Gastroesophageal sphincter (tissue), 4 donors: ENCODE measurements at places on chromosomes 5 and 9. TPM values are rescaled to one million over a fixed set of nuclear protein-coding genes. Genes with fewer than 3 reads are reported as not detected.

GRCh38 chr5:28516722-28517121, 1478.3 kb upstream of the CDH9 start:
- no peak for ATAC-seq

Gene APBA1
- total RNA-seq: 10.5 TPM

GRCh38 chr5:14301186-14301585, 158.0 kb downstream of the TRIO start:
- no peak for ATAC-seq

- no peak for ATAC-seq
Observed at GRCh38 chr5:1687301-1687970, 112.2 kb downstream of the MRPL36 start.

DNA sequence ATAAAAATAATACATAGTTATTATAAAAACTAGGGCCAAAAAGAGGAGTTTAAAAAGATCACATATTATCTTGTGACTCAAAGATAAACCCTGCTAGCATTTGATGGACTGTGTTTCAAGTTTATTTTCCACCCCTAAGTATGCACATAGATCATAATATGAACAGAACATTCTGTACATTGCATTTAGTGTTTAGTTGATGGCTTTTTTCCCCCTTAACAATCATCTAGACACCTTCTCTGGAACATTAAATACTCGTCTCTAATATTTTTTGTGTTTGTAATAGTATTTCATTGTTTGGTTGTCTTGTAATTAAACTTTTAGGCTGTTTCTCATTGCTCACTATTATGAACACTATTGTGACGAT, 10.5 kb downstream of the COL15A1 start:
- ATAC-seq: no peak

DNA sequence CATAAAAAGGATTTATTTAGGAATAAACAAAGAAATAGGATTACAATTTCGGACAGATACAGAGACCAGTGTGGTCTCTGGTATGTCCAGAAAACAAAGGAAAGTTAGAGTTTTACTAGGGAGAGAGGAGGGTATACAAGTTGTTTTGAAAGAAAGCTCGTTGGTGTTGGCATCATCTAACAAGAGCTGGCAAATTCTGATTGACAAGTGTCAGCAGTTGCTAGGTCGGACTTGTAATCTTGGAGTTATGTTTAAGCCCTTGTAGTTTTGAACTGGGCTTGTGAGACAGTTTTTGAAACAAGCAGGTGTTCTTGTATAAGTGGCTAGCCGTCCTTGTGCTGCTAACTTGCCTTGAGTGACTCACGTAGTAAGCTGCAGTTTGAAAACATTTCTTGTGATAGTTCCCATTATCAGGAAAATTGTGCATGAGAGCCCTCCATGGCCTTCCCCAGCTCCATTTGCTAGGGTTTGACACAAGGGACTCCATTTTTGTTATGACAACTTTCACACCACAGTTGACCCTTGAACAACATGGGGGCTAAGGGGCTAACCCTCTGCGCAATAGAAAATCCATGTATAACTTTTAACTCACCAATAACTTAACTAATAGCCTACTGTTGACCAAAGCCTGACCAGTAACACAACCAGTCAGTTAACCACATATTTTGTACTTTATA, 48.1 kb downstream of the ZNF622 start:
- ATAC-seq: no peak

Gene RALGPS1
- total RNA-seq: 17.4 TPM

GRCh38 chr5:141389153-141390042, 1.9 kb downstream of the PCDHGB4 start:
- ATAC-seq: no peak

Gene FCN2
- total RNA-seq: not detected

DNA sequence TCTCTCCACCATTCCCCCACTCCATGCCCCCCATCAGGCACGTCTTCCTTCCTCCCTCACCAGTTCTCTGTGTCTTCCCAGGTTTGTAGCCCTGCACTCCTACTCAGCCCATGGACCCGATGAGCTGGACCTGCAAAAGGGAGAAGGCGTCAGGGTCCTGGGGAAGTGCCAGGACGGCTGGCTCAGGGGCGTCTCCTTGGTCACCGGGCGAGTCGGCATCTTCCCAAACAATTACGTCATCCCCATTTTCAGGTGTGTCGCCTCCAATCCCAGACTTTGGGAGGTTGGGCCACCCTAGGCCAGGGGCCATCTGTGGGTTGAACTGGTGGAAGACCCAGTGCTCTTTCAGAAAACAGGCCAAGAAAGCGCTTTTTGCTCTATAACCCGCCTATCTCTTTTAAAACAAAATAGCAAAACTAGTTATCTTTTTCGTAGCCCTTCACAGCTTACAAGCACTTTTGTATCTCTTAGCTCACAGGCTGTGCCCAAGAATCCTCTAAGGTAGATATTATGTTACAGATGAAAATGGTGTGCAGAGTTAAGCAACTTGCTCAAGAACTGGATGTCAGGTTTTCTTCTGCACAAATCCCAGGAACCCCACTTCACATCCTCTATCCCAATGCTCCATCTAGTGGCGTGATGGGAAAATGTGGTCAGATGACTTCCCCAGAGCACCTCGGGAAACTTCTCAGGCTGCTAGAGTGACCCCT, 56.2 kb downstream of the PLAC8L1 start:
- peak; percentile 44 for ATAC-seq

Gene TMEM141
- total RNA-seq: 35.7 TPM

- no peak for ATAC-seq
Observed at GRCh38 chr5:173970878-173971650, 17.9 kb upstream of the C5orf47 start.

DNA sequence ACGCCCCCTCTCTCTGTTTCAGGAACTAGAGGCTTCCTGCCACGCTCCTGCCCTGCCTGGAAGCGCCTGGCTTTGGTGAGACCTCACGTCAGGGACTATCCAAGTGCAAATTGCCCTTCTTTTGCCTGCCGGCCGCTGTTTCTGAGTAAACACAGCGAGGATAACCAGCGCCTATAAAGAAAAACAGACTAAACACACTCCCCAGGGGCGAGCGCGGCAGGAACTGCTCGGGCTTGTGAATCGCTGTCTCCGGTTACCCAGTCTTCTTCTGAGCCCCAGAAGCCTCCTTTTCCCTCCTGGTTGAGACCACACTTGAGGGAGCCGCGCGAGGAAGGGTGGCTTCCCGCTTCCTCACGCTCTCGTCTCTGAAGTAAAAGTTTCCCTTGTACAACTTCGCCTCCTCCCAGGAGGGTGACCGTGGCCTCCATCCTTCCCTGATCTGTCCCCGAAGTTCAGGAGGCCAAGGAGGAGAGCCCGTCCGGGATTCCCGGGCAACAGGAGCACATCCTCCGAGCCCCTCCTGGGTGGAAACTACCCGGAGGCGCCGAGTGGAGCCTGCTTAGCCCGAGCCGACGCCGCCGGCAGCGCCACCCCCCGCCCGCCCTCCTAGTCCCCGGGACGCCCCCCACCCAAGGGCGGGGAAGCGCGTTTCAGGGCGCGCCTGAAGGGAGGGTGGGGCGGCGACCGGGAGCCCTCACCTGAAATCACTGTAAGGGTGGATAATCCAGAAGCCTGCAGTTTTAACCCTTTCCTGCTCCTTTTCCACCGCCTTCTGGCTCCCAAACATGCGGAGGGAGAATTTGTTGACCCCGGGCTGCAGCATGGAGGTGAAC, 993 bp downstream of the HCN1 start:
- ATAC-seq: no peak

DNA sequence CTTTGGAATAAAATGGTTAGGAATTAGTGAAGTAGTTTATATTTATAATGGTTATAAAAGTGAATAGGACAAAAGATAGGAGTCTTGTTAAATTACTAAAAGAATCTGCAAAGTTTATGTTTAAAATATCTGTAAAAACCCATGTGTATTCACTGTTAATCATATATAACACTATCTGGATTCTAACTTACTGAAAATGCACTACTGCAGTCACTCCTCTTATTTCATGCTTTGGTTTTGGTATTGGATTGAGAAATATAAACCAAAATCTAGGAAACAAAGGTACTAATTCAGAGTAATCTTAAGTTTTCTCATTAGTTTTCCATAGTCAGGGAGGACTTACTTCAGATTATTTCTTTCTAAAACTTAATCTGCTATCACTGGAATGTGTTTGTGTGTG, 49.5 kb downstream of the ST8SIA4 start:
- no peak for ATAC-seq

Gene BAG1
- 134 TPM for total RNA-seq
